Adipocyte (in vitro differentiated cells): ENCODE measurements at places on chromosomes 13 and 19.

DNA sequence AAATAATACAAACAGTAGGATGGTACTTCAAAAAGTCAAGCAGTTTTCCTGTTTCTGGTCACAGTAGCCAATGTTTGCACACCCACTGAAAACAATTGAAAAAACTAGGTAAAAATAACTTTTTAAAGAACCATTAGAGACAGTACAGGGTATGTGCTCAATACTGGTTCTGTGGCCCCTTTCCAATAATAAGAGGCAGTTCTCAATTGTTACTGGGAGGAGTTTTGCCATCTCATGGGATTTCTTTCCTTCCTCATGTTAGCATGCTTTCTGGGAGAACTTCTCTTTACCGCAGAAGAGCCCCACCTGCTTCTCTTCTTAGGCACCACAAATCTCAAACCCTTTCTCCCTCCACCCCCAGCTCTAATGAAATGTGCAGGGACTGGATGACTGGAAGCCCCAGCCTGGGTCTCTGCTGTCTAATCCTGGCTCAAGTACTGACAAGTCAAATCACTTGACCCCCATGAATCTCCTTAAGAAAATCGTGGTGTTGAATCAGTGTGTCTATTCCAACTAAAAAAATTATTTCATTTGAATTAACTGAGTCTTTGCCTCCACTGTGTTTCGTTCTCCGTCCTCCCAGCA lies 14.6 kb downstream of the METTL21C start:
- no peak for DNase-seq

GRCh38 chr19:46209051-46209450 lies 20.5 kb upstream of the IGFL1 start:
- DNase-seq, result no peak

GRCh38 chr13:38684714-38685113 lies 2.2 kb upstream of the FREM2 start:
- no peak for DNase-seq

- DNase-seq, result no peak
These were observed 101.2 kb downstream of the WASF3 start for GRCh38 chr13:26658448-26659385.

DNA sequence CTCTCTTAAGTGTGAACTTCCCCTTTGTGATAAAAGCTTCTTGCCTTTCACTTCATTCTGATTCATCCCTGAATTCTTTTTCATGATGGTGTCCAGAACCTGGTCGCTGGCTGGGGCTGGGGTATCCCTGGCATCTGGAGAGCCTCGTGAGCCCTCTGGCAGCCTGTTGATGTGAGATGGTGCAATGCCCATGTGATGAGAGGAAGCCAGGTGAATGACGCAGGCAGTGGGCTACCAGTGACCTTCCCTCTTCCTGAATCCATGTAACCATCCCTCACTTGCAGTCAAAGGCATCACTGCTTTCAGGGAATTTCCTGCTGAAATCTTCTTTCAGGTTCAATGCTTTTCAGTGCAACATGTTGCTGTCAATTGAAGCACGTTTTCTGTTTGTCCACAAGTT lies 158.6 kb upstream of the SLC10A2 start:
- no peak for DNase-seq

DNA sequence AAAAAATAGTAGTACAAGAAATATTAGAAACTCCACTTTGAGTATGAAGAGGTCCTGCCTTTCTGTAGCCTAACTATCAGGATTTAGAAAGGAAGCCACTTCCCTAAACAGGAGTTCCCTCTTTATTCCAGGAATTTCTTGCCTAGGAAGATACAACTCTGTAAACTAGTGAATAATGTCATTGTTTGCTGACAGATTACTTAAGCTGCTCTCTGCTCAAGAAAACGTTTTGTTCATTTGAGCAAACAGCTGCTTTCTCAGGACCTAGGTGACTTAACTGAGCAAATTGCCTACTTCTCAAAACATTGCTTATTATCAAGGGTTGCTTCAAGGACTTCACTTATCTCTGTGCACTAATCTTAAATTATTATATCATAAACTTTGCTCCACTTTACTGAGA lies 1419.4 kb upstream of the SLC10A2 start:
- DNase-seq, result no peak

DNA sequence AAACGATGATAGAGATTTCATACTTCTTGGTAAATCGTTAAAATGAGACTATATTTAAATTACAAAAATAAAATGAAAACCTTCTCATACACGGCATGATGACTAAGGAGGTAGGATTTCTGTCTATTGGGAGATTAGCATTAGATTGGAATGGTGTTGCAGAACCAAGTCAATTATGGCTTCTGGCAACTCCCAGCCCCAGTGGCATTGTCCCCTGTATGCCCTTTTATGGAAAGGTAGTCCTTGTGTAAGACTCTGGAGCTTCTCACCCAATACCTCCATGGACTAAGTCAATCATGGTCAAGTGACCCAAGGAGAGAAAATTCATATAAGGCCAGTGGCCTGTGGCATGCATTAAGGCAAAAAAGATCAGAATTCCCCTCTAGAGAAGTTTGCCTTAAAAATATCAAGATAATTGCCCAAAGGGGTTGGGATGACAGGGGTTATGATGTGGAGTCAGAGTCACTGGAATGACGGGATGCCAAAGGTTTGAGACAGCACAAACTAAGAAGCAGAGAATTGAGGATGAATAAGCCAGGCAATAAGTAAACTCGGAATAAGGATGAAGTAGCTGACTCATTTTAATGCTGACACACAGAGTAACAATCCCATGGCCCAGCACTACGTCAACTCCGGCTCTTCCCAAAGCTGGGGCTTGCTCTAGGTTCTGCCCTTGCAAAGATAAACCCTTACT lies 57.8 kb upstream of the POSTN start:
- peak; percentile 80 for DNase-seq

DNA sequence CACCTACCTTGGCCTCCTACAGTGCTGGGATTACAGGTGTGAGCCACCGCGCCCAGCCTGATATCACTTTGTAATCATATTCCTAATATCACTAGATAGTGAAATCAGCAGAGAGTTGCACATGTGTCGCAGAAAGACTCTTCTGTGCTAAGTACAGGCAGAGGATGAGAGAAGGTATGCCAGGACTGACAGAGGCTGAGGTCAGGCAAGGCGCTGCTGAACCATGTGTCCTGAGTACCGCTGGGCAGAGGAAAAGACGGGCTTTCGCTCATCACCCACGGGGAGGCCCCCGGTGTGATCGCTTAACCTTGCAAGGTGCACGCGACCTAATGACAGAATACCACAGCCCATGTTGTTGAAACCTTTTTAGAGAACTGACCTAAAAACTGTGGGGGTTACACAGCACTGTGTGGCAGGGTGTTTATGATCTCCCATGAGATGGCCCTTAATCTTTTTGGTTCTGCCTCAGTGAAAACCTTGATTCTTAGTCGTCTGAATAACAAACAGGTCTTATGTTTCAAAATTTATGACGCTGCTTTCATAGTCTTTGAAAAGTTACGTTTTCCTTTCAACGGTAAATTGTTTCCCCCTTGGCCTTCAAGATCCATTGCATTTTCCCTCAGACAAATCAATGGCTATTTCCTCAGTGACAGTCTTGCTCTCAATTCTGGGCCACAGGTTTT lies 12.2 kb downstream of the GJA3 start:
- no peak for DNase-seq

DNA sequence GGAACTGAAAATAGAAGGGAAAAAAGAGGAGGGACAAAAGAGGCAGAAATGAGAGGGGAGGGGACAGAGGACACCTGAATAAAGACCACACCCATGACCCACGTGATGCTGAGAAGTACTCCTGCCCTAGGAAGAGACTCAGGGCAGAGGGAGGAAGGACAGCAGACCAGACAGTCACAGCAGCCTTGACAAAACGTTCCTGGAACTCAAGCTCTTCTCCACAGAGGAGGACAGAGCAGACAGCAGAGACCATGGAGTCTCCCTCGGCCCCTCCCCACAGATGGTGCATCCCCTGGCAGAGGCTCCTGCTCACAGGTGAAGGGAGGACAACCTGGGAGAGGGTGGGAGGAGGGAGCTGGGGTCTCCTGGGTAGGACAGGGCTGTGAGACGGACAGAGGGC lies at the start of gene CEACAM5:
Gene CEACAM5 (plus strand): TSS at position 146 of the 400 bp plus-strand sequence. CDS start 106 bp downstream, at position 252.
- no peak for DNase-seq

DNA sequence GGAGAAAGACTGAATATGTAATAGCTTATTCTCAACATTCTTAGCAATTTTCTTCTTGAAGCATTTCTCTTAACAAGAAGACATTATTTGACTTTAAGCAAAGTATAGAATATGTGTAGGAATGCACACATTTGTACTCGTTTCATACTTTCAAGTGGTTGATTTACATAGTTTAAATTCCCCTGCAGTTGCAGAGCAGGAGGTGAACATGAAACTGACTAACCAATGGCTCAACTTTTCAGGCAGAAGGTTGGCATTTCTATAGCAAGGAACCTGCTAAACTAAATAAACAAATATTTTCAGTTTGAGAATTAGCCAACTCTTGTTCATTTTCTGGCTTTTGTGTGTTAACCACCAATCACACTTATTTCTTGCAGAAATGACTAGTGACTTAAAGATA lies 145.4 kb upstream of the MYO16 start:
- no peak for DNase-seq

DNA sequence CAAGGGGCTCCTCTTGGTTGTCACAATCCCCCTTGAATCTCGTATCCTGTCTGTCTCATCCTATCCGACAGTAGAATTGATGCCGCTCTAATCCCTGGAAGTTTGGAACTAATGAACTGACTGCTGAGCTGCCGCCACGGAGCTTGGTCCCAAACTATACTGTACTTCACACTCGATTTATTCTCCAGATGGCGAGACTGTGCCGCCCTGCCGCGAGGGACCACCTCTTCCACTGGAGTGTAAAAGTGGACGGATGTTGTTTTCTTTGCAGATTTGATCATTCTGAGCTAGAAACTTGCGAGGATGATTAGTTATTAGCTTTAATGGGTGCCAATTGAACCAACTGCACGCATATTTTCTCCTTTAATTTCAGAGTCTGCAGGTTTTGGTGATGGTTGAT lies 117.2 kb downstream of the ZIC5 start:
- no peak for DNase-seq

DNA sequence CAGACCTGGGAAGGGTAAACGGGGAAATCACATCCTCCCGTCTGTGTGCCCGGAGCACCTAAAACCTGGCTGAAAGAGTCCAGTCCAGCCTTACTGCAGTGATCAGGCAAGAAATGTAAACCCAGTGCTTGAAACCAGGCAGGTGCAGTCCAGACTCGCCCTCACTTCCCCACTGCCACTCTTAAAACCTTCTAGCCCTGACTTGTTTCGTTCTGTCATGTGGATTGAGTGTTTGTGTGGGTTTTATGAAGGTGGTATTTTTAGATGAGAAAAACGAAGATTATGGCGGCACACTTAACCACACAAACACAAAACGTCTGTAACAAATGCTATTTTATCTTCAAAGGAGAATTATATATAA lies 839 bp upstream of the CKAP2 start:
- DNase-seq, result no peak

DNA sequence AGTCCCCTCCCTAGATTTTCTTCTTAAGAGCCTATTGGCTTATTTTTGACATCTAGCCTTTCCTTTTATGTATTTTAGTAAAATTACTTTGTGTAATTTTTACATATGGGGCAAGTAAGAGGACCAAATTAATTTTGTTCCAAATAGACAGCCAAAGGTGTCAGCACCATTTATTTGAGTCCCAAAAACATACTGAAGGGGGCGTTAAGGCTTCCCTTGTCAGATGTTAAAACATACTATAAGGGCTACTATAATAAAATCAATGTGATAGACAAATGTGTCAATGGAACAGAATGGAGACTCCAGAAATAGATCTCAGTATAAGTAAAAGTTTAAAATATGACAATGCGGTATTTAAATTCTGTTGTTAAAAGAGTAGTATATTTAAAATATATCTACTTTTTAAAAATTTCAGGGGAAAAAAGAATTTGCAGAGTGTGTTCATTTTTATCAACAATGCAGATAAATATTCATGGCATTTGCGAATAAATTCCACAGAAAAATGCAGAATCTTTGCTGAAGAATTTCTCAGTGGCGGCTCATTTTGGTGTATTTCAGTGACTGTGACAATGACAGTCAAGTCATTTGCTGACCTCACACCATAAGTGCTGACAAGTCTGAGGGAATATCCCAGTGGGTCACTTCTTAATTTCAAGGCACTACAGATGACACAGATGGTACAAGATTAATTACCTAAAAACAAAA lies 133.7 kb downstream of the MTUS2 start:
- DNase-seq, result no peak

GRCh38 chr13:51240178-51240577 lies 18.0 kb downstream of the FAM124A start:
- DNase-seq, result no peak

DNA sequence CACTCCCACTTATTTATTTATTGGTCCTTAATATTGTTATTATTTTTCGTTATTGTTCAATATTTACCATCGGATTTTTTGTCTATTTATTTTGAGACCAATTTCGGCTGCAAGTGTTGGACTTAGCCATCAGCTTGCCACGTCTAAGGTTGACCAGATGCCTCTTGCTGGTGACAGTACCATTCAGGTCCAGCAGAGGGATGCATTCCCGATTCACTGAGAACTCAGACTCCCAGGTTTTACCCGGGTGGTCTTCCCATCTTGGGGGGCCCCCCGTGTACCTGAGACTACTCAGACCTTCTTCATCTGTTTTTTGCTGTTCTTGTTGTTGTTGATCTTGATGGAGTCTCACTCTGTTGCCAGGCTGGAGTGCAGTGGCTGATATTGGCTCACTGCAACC lies 1435.2 kb downstream of the UQCRFS1 start:
- no peak for DNase-seq

DNA sequence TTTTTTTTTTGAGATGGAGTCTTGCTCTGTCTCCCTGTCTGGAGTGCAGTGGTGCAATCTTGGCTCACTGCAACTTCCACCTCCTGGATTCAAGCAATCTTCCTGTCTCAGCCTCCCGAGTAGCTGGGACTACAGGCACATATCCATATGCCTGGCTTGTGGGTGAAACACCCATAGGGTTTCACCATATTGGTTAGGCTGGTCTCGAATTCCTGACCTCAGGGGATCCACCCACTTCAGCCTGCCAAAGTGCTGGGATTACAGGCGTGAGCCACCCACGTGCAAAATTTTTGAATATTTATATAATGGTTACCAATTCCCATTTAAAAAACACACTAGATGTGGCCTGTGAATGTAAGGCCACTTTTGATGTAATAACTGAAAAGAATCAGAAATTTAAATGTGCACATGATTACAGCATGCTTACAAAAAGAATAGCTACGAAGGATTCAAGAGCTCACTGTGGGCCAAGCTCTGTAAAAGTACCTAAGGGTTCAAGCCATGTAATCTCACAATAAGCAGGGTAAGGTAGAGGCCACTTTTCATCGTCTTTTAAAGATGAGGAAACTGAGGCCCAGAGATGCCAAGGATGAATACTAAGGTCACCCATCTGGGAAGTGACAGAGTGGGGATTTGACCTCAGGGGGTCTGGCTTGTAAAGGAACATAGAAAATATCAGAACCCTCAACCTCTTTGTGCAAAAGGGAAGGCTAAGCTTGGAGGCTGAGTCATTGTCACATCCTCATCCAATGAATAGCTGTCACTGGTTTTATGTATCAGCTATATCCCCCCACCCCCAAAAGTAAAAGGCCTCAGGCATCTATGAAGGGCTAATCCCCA lies 17.8 kb downstream of the TNFSF14 start:
- DNase-seq, result no peak

DNA sequence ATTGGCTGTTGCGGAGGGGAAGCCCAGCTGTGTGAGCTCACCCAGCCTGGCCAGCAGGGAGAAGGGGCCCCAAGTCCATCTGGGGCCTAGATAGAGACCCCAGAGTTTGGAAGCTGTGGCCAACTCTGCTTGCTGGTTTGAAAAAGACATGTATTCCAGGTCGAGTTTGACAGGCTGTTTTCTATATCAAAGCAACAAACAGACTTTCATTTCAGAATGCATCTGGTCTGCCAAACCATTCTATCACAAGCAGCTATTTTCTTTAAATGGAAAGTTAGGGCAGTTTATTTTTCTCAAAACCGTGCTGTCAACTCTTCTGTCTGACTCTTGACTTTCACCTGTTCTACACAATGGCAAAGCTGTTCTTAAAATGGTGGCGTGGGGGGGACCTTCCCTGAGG lies 185.8 kb downstream of the DCLK1 start:
- DNase-seq, result no peak
